ENCODE measurements at places on chromosomes 5 and 9. TPM values are rescaled to one million over a fixed set of nuclear protein-coding genes. Genes with fewer than 3 reads are reported as not detected.

Gene PCDHA13
- 0.70 TPM for total RNA-seq

Gene NFIB
- total RNA-seq = 85.3 TPM

Gene HMCN2
- 46.7 TPM for total RNA-seq

Gene PCDHB8
- total RNA-seq = 0.26 TPM

Gene CCNG1
- total RNA-seq = 210 TPM

DNA sequence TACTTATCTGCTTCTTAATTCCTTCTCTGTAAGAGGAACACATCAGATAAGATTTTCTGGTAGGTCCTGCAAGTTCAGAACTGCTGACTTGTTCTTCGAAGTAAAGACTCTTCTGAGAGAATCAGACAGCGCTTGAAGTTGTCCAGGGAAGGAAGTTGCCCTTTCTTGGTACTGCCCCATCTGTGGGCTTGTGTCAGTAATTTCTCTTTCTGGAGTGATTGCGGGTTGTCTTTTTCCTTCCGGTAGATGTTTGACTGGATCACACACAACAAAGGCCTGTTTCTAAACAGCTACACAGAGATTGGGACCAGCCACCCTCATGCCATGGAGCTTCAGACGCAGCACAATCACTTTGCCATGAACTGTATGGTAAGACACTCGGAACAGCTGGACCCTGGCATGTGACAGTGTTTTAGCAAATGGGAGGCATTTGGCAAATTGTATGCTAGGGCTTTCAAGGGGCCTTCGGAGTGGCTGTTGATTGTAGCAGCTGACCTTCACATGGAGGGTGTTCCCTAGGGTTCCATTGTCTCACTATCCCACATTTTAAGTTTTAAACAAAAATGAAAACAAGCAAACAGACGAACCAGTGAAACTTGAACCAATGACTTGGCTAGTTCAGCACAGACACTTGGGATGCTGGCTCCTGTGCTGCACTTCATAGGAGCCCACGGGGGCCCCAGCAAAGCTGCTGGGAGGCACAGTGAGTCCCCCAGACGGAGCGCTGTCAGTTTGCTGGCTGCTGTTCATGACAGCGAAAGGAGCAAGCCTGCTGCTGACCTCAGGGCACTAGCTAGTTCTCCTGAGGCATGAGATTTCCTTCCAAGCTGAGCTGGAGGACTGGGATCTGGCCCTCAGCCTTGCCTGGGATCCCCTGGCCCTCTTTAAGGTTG, 149.9 kb downstream of the TRIO start:
- no peak for DNase-seq
- H3K27me3 ChIP-seq = no peaks in the 10 kb centered on the region
- no peak overlapping the region for H3K27ac ChIP-seq
- H3K4me1 ChIP-seq = no peaks in the 10 kb centered on the region
- no peaks in the 10 kb centered on the region for H3K36me3 ChIP-seq

GRCh38 chr5:54551292-54551691, 33.7 kb downstream of the SNX18 start:
- no peaks in the 10 kb centered on the region for H3K4me1 ChIP-seq
- H3K27ac ChIP-seq = no peak overlapping the region
- no peaks in the 10 kb centered on the region for H3K27me3 ChIP-seq
- no peak for DNase-seq

DNA sequence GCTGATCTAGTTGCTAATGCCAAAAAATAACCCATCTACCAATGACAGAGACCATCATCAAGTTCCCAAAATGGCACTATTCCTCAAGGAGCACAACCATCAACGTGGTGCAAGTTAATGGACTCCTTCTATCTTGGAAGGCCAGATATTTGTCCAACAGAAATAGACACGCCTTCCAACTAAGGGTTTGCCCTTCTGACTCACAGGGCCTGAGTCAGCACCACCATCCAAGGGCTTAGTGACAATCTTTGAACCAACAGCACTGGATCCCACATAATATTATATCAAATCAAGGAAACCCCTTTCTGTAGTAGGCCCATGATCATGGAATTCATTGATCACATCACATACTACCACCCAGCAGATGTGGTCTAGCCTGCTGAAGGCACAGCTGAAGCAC, 84.3 kb downstream of the MED27 start:
- H3K27ac ChIP-seq = no peak overlapping the region
- H3K4me3 ChIP-seq = no peak overlapping the region
- no peak for DNase-seq
- no peaks in the 10 kb centered on the region for H3K27me3 ChIP-seq
- no peaks in the 10 kb centered on the region for H3K36me3 ChIP-seq

DNA sequence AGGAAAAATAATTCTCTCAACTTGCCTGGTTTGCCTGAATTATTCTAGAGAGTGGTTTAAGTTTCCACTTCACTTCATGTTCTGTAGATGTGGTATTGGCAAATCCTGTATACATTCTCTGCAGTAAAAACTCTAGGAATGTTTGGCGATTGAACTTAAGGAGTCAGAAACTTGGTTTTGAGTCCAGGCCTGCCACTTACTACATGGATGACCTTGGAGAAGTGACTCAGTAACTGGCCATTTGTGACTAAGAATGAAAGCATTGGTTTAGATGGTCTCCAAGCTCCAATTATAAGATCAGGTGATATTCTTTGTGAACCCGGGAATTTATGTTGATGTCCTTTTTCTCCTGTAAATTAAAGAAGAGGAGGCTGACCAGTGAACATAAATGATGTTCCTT, 233.8 kb downstream of the GAS1 start:
- H3K27ac ChIP-seq = peak overlapping the region; percentile 58
- no peaks in the 10 kb centered on the region for H3K4me1 ChIP-seq
- no peaks in the 10 kb centered on the region for H3K27me3 ChIP-seq
- no peak overlapping the region for H3K4me3 ChIP-seq

- DNase-seq = no peak
- H3K36me3 ChIP-seq = no peaks in the 10 kb centered on the region
- H3K4me3 ChIP-seq = no peak overlapping the region
- H3K27ac ChIP-seq = no peak overlapping the region
- no peaks in the 10 kb centered on the region for H3K27me3 ChIP-seq
Observed at GRCh38 chr9:85331626-85332025, 410.1 kb downstream of the AGTPBP1 start.

GRCh38 chr5:32773944-32774343, 62.8 kb downstream of the NPR3 start:
- H3K4me1 ChIP-seq = no peaks in the 10 kb centered on the region
- no peaks in the 10 kb centered on the region for H3K36me3 ChIP-seq
- H3K4me3 ChIP-seq = no peak overlapping the region

DNA sequence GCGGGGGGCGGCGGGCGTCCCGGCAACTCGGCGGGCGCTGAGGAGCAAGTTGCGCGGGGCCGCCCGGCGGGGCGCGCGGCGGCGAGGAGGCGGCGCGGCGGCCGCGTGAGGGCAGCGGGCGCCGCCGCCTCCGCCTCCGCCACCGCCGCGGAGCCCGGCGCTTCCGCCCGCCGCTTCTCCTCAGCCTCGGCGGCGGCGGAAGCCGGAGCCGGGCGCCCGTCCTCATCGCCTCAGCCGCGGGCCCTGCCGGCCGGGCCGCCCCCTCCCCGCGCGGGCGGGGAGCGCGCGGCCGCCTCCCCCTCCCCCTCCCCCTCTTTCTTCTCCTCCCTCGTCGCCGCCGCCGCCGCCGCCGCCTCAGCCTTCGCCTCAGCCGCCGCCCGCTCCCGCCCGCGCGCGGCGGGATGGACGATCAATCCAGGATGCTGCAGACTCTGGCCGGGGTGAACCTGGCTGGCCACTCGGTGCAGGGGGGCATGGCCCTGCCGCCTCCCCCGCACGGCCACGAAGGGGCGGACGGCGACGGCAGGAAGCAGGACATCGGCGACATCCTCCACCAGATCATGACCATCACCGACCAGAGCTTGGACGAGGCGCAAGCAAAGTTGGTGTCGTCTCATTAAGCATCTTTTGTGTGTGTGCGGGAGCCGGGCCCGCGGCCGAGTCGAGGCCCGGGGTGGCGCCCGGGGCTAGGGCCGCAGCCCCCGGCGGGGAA, at the start of gene PBX3:
Gene PBX3 (plus strand): TSS at position 321 of the 712 bp plus-strand sequence.
- H3K4me1 ChIP-seq = no peaks in the 10 kb centered on the region
- H3K4me3 ChIP-seq = peak within 1 kb of the TSS; percentile 70
- no peaks in the 10 kb centered on the region for H3K36me3 ChIP-seq
- DNase-seq = peak; percentile 63

GRCh38 chr9:105246656-105247173, 2.3 kb downstream of the SLC44A1 start:
- H3K4me1 ChIP-seq = no peaks in the 10 kb centered on the region
- H3K4me3 ChIP-seq = no peak overlapping the region
- no peaks in the 10 kb centered on the region for H3K27me3 ChIP-seq
- no peak for DNase-seq

- no peak overlapping the region for H3K4me3 ChIP-seq
- H3K4me1 ChIP-seq = no peaks in the 10 kb centered on the region
- no peaks in the 10 kb centered on the region for H3K36me3 ChIP-seq
Observed at GRCh38 chr5:73682176-73682575, 56.2 kb downstream of the ARHGEF28 start.

GRCh38 chr9:86529496-86530275, 175.5 kb upstream of the TUT7 start:
- H3K4me1 ChIP-seq = no peaks in the 10 kb centered on the region
- no peak overlapping the region for H3K4me3 ChIP-seq
- H3K36me3 ChIP-seq = no peaks in the 10 kb centered on the region
- no peak for DNase-seq
- no peak overlapping the region for H3K27ac ChIP-seq

- DNase-seq = no peak
- H3K4me1 ChIP-seq = no peaks in the 10 kb centered on the region
- no peak overlapping the region for H3K4me3 ChIP-seq
Observed at GRCh38 chr5:1856596-1857255, 26.0 kb downstream of the IRX4 start.

GRCh38 chr5:137287569-137287968, 211.6 kb downstream of the SPOCK1 start:
- no peaks in the 10 kb centered on the region for H3K27me3 ChIP-seq
- H3K4me1 ChIP-seq = no peaks in the 10 kb centered on the region
- DNase-seq = no peak
- no peaks in the 10 kb centered on the region for H3K36me3 ChIP-seq
- H3K4me3 ChIP-seq = no peak overlapping the region

- H3K27ac ChIP-seq = no peak overlapping the region
- no peaks in the 10 kb centered on the region for H3K36me3 ChIP-seq
- H3K4me1 ChIP-seq = peaks cover 3% of the 10 kb centered on the region
- DNase-seq = no peak
Observed at GRCh38 chr9:80948876-80949275, 740.5 kb downstream of the TLE1 start.

DNA sequence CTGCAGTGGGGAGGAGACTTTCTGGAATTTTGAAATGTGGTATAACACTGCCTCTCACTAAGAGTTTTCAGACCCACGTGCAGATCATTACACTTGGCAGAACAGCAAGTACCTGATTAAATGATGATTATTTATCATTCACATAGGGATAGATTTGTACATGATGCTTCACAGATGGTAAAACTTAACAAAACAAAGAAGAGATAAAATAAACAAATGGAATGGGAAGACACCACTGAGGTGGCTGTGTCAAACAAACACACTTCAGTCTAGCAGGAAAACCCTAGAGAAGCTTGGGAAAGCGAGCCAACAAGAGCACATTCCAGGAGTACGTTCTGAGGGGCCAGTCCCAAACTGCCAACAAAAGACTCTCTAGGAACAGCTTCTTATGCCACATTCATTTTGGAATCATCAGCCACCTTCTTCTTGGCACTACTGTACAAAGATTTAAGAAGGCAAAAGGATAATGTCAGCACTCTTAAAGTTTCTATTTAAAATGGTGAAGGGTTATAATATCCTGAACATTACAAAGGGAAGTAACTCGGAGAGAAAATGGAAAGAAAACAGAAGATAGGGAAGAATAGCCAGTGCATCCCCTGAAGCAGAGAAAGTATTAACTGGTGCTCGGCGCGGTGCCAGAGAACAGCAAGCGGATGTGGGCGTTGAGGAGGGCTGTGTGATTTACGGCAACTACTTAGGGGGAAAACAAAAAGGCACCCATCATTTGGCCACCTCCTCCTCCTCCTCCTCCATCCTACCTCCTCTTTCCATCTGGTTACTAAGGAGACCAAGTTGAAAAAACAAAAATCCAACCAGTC, 1.6 kb downstream of the MED27 start:
- peak overlapping the region; percentile 73 for H3K4me3 ChIP-seq
- no peak for DNase-seq
- no peaks in the 10 kb centered on the region for H3K27me3 ChIP-seq
- no peak overlapping the region for H3K27ac ChIP-seq

DNA sequence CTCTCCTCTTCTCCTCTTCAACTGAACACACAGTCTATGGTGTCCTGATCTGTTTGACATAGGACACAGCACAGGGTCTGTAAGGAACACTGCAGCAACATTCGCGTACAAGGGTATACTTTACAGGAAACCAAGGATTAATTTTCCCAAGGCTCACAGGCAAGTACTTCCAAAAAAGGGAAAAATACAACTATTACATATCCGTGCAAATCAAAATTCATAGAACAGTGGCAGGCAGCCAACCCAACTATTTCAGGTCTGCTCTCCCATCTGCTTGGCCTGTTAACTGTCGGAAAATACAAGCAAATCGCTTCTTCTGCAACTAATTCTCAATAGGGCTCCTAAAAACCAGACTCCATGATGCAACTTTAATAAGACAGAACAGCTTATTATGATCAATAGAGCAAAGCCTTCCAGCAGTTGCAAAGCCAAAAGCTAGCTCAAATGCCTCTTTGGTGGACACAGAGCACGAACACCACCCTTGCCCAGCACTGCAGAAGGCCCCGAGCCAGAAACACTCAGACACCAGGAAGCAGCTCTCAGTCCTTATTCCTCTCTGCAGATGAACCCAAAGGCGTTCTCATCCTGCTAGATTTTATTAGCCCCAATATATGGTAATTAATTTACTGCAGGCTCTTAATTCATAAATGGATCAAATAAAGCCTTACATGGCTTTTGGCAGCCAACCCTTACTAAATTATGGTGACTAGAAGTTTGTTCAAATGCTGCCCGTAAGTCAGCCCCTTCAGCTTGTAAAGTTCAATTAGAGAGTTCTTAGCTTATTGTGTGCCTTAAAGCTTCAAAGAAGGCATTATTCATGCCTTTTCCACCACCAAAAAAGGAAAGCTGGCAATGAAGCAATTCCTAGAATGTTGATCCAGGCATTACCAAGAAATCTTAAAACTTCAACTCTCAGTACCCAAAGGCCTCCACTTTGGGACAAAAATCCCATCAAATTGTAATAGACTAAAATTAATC, 68.8 kb downstream of the ZNF608 start:
- H3K36me3 ChIP-seq = no peaks in the 10 kb centered on the region
- peak overlapping the region; percentile 71 for H3K27ac ChIP-seq
- H3K4me3 ChIP-seq = no peak overlapping the region

Measured in uterus (tissue), 4 donors.